Activated CD8-positive, alpha-beta memory T cell treated with anti-CD3 and anti-CD28 coated beads for 4 hours (primary cell): ENCODE measurements at places on chromosomes 7 and 10.

GRCh38 chr10:29240986-29241660 is 47.7 kb upstream of the LYZL1 start:
- DNase-seq: no peak

DNA sequence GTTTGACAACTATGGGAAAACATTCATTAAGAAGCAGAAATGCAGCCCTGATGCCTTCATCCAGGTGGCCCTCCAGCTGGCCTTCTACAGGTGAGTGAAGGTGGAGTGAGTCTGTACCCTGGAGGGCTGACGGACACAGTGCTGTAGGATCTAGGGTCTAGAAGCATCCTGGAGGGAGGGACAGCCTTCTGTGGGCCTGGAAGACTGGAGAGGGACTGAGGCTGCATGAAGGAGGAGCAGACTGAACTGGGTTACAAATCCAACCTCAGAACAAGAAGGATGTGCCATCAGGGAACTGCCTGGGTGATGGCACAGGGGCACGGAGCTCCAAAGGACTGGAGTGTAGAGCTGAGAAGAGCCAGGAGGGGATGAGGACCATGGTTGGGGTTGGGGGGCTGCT is 27.5 kb upstream of the C10orf53 start:
- DNase-seq: no peak

GRCh38 chr7:7519056-7519455 is 16.6 kb downstream of the COL28A1 start:
- no peak for DNase-seq

DNA sequence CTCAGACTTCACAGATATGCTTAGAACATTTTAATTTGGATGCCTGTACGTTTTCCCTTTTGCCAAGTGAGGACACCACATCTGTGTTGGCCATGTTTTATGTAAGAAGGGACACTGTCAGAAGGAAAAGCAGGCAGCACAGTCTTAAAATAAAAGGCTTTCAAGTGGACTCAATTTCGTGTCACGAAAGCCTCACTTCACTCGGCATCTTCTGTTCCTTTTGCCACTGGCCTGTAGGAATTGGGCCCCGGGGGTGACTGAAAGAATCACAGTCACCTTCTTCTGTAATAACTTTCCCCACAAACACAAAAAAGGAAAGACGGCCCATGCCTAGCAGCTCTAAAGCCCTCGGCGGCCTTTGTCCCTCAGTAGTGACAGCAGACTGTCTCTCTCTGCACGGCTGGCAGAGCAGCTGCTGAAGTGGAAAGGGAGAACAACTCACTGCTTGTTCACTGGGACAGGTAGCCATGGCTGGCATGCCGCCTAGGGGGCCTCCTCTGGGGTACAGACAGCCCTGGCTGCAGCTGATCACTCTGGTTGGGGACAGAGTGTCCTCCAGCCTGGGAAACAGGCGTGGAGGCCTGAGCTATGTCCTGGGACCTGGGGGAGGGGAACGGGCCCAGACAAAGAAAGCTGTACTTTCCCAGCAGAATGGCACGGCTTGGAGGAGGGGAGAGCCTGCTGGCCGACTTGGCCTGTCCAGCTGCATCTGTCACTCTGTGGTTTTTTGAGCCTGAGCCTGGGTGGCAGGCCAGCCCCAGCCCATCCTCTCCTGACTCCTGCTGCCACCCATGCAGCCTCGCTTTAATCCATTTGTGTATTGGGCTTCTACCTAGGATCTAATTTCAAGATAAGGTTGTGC is 4.4 kb downstream of the RASSF4 start:
- DNase-seq: no peak

- DNase-seq: no peak
These were observed 43.1 kb upstream of the PHF14 start for GRCh38 chr7:10930551-10930950.

GRCh38 chr10:71603150-71603549 is 116.4 kb downstream of the C10orf105 start:
- DNase-seq: no peak

DNA sequence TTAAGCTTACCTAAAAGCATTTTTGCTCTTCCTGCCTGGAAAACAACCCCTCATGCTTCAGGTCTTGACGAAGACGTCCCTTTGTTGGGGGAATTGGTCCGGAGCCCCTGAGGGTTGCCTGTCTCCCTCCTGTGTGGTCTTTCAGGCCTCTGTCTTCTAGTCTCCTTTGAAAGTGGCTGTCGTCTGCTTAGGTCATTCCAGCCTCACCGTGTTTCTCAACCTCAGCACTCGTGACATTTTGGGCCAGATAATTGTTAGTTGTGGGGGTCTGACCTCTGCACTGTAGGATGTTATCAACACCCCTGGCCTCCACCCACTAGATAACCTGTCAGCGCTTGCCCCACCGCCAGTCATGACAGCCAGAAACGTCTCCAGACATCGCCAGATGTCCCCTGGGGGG is 219.1 kb downstream of the TCF7L2 start:
- DNase-seq: no peak

- DNase-seq: no peak
These were observed 68.9 kb downstream of the NRF1 start for GRCh38 chr7:129680400-129680799.

GRCh38 chr10:17023386-17024298 is 106.0 kb downstream of the CUBN start:
- peak; percentile 77 for DNase-seq

DNA sequence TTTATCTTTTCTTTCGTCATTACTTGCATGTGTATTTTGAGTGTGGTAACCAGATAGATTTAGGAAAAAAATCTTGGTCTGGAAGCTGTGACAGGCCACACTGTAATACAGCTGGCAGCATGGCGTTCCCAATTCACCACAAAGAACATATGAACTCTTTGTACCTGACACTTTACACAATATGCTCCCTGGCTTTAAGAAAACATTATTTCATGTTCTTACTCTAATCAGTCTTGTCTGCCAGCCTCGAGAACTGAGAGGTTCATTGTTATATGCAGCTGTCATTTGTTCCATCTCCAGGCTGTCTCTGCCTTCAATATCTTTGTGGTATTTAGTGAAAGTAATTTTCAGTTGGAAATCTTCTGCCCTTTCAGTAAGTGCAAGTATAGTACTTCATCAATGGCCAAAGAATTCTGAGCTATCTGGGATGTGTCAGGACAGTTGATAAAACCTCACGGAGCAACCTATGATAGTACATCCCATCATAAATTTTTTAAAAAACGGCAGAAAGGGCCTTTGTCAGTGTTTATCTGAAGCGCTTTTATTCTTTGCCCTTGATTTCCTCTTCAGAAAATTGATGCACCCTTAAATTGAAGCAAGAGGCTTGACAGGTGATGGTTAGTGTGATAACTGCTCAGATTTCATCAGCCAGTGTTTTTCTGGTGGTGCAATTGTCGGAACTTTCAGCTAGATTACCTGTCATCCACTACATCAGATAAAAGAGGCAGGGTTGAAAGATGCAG is 146.3 kb upstream of the SP8 start:
- DNase-seq: no peak

GRCh38 chr7:148711191-148712102 is 12.7 kb downstream of the CUL1 start:
- no peak for DNase-seq

DNA sequence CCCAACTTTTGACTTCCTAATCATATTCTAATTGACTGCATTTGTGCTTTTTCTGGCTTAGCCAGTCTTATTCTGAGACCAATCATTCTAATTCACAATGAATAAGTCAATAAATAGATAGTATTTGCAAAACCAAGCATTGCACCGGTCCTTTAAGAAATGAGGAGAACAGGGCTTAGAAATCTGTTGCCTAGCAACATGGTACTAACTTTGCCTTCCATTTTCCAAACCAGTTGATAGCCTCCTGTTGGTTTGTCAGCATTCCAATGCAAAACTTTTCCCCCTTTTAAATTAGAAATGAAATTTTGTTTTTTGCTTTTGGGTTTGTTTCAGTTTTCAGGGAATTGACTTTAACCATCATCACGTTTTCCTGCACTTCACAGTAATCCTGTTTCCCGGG is 603.5 kb upstream of the NRP1 start:
- DNase-seq: no peak

GRCh38 chr10:11450427-11450826 is 161.0 kb downstream of the USP6NL start:
- no peak for DNase-seq

GRCh38 chr10:102410429-102411073 is 8.0 kb downstream of the PSD start:
- peak; percentile 35 for DNase-seq

DNA sequence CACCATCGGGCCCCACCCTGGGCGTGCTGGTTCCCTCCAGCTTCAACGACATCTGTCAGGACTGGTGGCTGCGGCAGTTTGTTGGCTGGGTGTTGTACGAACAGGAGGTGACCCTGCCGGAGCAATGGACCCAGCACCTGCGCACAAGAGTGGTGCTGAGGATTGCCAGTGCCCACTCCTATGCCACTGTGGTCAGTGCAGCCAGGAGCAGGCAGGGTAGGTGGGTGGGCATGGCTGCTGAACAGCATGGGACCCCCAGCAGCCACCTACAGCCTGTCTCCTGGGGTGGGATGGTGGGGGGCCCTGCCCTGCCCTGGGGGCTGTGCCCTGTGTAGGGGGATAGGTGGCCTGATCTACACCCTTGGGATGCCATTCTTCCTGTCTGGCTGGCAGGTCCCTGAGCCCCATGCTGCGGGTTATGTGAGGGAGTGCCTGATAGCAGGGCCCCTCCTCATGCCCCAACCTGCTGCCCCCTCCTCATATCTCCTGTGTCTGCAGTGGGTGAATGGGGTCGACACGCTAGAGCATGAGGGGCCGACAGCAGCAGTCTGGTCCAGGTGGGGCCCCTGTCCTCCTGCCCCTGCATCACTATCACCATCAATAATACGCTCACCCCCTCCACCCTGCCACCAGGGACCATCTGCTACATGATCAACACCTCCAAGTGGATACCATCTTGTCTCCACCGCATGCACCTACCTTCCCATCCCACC is 56.9 kb downstream of the ZNF727 start:
- DNase-seq: no peak

- DNase-seq: no peak
These were observed 288.1 kb downstream of the PARD3 start for GRCh38 chr10:34526758-34527730.

- DNase-seq: no peak
These were observed 3.4 kb upstream of the ACTR3B start for GRCh38 chr7:152756116-152756515.

DNA sequence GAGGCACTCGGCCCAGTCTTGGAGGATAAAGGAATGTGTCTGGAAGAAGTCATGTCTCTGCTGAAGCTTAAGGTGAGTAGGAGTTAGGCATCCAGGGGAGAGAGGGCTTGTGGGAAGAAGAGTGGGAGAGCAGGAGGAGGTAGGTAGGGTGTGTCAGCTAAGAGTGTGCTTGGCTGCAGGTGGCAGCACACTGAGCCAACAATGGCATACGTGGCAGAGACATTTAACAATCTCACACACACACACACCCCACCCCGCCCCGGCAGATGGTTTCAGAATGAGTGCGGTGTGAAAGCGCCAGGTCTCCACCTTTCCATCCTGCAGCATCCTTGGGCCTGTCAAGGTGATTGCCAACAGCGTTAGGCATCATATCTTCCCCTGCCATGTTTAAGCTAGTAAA is 11.2 kb upstream of the ARPC1A start:
- no peak for DNase-seq

- no peak for DNase-seq
These were observed 326.5 kb downstream of the WDR37 start for GRCh38 chr10:1382711-1383110.

DNA sequence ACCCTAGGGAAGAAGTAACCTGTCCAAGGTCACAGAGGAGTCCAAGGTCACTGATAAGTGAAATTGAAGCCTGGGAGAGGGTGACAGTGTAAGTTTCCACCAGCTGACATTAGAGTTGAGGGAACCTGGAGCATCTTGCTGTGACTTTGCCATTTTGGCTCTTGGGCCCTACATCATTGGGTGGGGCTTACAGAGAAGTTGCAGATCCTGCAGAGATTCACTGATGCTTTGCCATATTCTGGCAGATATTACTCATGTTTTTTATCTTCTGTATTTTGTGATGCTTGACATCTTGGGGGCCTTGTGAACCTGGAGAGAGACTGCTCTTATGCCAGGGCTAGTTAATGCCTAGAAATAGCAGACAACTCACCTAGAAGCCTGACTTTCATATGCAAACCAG is 36.5 kb downstream of the SMKR1 start:
- DNase-seq: no peak

DNA sequence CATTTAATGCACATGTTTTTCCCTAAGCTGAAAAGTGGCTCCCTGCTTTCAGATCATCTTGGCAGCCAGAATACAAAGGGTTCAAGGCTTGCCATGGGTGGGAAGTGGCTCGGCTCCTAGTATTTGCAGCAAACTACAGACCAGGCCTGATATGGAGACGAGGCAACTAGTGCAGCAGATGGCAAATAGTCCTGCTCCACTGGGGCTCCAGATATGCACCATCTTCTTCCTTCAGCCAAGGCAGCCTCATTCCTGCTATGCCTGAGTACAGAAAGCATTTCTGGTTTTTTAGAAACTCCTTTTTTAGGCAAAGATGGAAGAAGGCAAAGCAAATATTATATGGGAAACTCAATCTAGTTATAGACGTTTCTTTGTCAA is 23.9 kb downstream of the LRRC4 start:
- no peak for DNase-seq

- DNase-seq: no peak
These were observed 29.6 kb downstream of the C10orf71 start for GRCh38 chr10:49328401-49329145.

- DNase-seq: no peak
These were observed 173.6 kb downstream of the ARL4A start for GRCh38 chr7:12861070-12861469.

DNA sequence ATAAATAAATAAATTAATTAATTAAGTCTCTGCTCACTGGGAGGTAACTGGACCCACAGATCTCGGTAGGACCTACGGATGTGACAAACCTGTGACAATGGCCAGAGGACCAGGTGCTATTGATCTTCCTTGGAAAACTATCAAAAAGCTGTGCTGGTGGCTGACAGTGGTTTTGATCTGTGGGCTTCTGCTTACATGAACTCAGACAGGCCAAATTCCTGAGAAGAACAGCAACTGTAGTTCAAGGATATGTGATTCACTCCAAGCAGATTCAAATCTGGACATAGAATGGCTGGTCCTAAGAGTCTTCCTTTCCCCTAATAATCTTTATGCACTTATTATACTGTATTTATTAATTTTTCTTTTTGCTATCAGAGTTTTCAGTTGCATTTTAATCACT is 80.0 kb downstream of the ATXN7L1 start:
- DNase-seq: no peak

GRCh38 chr7:139111811-139112301 is 2.3 kb upstream of the ZC3HAV1 start:
- no peak for DNase-seq

GRCh38 chr10:72328829-72329204 is 25.9 kb downstream of the DNAJB12 start:
- DNase-seq: no peak

GRCh38 chr10:86139066-86139657 is 227.4 kb downstream of the GRID1 start:
- no peak for DNase-seq

DNA sequence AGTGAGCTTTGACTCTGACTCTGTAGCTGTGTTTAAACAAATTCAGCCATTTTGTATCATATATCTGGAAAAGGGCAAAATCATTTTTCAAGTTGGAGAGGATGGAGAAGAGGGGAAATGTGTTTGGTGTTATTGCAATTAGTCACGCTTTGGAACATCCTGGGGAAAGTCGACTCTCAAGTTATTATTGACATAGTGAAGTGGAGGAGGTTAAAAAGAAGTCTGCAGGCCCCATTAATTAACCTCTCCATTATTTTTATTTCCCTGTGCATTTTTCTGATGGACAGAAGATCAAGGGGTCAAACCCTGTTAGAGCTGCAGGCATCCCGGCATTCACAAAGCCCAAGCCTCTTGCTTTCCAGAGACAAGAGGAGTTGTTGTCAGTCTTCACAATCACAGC is 132.6 kb downstream of the TEX36 start:
- DNase-seq: no peak

- no peak for DNase-seq
These were observed 222.4 kb upstream of the GNAI1 start for GRCh38 chr7:79912213-79912633.
